ENCODE measurements at places on chromosomes 16 and 17.

DNA sequence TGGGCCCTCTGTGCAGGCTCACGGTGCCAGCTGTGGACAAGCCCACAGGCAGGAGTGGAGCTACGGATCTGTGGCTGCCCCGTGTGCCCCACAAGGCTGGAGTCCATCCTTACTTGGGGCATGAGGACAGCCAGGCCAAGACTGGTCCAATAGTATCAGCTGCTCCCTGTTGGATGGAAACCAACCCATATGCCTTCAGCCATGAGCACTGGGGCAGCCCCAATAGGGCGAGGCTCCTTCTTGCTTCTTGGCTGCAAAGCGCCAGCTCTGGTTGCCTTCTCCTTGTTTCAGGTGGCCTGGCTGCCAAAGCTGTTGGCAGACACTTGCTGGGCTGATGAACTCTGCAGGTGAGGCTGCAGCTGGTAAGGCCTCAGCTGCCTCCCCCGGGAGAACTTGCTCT, 188.0 kb downstream of the ENGASE start:
- DNase-seq = no peak

DNA sequence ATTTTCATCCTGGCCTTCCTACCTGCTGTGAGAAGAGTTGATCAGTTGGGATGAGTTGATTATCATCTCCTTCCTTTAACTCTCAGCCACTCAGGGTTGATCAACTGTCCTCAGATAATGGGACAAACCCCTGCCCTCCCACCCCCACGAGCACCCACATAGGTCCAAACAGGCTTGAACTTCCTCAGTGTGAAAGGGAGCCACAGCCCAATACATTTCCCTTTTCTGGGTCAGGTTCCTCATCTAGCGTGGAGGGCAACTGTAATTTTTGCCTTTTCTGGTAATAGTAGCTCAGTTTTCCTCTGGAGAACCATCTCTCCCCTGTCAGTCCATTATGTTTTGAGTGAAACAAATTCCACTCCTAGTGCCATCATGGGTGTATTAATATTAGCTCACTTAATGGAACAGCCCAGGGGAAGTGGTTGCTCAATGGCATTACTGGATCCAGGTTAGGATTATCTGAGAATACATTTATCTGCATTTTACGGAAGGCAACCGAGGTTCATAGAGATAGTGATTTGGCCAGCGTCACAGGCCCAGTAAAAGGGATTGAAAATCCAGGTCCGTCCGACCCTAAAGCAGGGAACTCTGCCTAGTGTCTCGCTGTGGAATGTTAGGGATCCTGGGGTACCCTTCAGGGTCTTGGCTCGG, 476 bp upstream of the LPCAT2 start:
- no peak for DNase-seq

DNA sequence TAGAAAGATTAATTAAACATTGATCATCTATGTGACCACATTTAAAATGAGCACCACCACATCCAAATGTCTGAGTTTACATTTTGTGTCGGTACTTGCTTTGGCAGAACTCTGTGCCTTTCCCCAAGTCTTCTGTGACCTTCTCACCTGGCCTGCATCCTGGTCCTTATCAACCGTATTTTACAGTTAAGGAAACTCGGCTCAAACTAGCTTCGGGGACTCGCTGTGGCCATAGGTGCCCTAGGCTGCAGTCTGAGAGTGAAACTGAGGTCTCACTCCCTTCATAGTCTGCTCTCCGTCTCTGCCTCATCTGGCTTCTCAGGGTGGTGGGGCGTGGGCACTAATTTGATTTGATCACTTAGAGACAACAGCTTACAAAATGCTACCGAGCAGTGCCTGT, 555.5 kb downstream of the WWOX start:
- no peak for DNase-seq

DNA sequence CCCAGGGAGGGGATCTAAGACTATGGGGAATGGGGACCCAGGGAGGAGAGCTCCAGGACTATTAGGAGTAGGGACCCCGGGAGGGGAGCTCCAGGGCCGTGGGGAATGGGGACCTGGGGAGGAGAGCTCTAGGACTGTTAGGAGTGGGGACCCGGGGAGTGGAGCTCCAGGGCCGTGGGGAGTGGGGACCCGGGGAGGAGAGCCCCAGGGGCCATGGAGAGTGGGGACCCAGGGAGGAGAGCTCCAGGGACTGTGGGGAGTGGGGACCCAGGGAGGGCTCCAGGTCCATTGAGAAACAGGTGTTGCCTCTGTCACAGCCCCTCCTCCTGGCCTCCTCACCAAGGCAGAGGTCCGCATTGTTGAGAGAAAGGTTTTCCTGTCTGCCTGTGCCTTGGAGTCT, 16.0 kb downstream of the MPRIP start:
- no peak for DNase-seq

GRCh38 chr17:64326420-64327054, 63.5 kb upstream of the TEX2 start:
- DNase-seq = no peak

GRCh38 chr16:77406680-77407079, 28.2 kb downstream of the ADAMTS18 start:
- DNase-seq = no peak

DNA sequence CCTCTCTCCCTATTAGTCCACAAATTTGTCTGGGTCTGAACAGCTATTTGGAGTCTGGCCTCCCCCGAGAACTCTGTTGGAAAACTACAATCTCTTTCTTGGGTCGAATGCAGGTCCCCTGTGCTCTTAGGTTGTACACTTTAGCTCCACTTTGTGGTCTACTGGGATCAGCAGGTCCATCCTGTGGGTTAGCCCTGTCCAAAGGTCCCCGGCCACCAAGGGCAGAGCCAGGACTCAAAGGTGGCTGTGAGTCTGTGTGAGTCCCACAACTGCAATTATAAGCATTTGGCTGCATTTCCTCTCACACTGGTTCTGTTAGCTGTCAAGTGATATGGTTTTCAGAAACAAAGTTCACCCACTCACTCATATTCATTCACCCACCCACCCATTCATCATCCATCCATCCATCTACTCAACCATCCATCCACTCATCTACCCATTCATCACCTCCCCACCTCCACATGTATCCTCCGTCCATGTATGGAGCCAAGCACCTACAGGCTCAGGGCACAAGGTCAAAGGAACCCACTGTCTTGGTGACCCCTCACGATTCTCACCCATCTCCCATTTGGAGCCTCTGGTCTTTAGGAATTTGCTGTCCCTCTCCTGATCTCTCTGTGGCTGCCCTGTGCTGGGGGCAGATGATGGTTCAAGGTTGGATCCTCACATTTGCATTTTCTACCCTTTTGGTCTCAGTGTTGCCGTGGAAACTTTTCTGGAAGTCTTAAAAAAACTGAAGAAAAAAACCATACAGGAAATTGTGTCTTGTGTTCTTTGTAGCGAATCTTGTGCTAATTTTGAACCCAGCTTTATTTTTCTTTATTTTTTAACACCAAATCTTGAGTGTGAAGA, 45.8 kb downstream of the IRF8 start:
- DNase-seq = no peak

GRCh38 chr17:58264407-58265103, 16.2 kb downstream of the MPO start:
- DNase-seq = no peak

DNA sequence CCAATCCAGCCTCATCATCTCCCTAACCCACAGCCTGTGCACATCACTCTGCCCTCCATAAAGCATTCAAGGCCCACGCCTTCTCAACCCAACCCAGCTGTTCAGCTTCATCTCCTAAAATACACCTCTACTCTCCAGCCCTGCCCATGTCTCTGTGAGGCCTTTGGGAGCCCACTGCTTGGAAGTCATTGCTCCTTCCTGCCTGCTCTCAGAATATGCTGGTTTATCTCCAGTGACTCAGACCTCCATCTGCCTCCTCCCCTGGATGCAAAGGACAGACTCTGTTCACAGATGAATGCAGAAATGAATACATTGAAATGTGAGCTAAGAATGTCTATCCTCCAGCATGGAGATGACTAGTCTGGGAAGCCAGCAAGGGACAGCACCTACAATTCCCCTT, 19.0 kb downstream of the KCNG4 start:
- no peak for DNase-seq

GRCh38 chr16:87924811-87925670, 11.3 kb downstream of the CA5A start:
- no peak for DNase-seq

DNA sequence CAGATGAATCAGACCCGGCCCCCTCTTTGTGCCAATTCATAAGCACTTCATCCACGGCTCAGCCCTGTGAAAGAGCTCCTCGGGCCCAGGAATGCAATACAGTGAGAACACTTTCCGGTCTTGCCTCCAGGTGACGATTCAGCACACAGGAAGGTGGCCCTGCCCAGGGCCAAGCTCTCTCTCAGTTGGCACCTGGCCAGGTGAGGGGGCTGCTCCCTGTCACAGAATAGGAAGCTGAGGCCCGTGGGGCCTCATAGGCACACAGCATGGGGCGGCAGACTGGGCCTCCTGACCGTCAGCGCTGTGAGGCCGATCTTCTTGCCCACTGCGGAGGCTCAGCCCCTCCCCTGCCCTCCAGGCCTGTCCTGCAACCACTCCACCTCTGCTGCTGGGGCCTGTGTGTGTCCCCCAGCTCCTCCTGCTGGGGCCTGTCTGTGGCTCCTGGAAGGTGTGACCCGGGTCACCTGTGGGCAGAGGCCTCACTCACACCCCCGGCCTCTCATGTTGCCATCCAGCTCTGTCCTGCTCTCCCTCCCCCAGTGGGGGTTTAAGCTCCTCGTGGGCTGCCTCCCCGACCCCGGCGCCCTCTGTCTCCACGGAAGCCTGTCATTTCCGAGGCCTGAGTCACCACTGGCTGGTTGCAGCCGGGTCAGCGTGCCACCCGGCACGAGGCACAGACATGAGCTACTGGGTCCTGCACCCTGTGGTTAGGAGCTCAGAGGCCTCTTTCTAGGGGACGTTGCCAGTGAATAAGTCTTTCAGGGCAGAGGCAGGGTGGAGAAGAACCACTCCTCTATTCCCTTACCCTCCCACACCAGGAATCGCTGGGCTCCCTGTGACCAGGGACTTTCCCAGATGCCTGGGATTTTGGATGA, 114.4 kb downstream of the SEC14L1 start:
- peak; percentile 44 for DNase-seq

DNA sequence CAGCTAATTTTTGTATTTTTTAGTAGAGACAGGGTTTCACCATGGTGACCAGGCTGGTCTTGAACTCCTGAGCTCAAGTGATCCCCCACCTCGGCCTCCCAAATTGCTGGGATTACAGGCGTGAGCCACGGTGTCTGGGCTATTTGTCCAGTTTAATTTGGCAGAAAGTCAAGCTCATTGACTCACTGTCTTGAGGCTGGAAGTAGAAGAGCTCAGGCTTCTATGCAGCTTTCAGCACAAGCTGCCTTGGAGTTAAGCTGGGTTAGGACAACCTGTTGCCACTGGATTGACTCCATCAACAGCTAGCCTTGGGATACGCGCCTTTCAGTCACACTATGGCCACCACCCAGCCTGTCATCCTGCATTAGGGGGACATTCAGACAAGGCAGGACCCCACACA, 76.2 kb upstream of the DNAH17 start:
- no peak for DNase-seq

- DNase-seq = peak; percentile 94
Measured at GRCh38 chr16:12801511-12802042, 2.1 kb downstream of the CPPED1 start.

GRCh38 chr17:76567634-76568432, 17.8 kb downstream of the ST6GALNAC2 start:
- DNase-seq = no peak

GRCh38 chr16:56420613-56421012, 4.7 kb downstream of the AMFR start:
- no peak for DNase-seq

- DNase-seq = no peak
Measured at GRCh38 chr16:12600536-12601256, 203.0 kb downstream of the CPPED1 start.

DNA sequence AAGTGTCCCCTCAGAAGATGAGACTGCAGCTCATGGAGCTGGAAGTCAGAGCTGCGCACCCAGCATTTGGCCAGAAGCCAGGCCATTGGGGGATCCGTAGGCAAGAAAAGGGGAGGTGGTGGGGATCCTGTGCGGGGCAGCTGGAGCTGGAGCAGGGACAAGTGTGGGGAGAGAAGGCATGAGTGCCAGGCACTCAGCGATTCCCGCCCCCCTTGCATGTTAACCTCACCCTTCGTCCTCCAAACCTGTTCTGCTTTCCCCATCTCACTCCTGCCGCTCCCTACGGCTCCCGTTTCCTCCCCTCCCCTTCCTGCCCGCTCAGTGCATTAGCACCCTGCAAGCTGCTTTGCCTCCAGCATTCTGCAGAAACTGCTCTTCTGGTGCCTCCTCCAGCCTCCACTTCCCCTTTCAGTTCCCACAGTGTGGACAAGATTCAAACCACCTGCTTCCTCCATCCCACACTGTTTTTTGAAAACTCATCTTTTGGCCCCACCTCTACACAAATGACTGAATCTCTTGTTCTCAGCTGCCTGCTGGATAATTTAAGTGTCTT, 5.6 kb downstream of the ALOX15 start:
- no peak for DNase-seq

- no peak for DNase-seq
Measured at GRCh38 chr17:60293580-60294335, 98.2 kb downstream of the USP32 start.

GRCh38 chr16:77183137-77183536, 7.9 kb upstream of the MON1B start:
- no peak for DNase-seq
